ENCODE measurements at places on chromosomes 3 and 15. TPM values are rescaled to one million over a fixed set of nuclear protein-coding genes. Genes with fewer than 3 reads are reported as not detected.

GRCh38 chr15:37638691-37639090, 295.7 kb upstream of the TMCO5A start:
- no peak overlapping the region for H3K27ac ChIP-seq
- DNase-seq = no peak
- H3K4me1 ChIP-seq = no peaks in the 10 kb centered on the region
- H3K36me3 ChIP-seq = no peaks in the 10 kb centered on the region

DNA sequence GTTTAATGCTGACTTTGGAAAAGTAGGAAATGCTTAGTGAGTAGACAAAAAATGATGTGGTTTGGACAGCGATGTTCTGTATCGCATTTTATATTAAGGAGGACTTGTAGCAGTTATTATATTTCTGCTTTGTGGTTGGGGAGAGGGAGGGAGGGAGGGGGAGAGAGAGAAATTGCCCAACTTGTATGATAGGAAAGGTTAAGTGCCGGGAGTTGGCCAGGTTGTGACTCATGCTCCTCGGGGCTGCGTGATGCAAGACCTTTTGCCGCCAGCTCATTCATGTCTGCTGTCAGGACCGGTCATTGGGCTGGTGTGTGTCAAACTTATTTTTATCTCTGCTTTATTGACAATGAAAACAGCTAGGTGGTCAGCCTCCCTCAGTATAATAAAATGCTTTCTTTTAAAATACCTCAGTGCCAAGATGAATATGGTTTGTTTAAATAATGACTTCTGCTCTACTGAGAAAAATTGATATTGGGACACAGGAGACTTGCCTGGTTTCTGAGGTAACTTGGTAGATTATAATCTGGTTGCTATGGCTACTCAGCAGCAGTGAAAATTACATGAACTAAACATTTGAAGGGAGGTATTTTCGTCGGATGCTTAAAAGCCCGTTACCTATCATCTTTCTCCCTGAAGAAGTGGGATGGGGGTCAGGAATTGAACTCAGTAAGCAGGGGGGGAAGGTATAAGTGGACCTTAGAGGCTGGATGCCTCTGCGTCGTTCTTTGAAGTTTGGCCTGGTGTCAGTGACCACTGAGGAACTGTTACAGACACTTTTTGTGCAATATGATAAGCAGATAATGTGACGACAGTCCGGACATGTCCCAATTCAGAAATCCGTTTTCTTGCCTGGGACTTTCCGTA, 90.7 kb downstream of the FNDC3B start:
- H3K4me3 ChIP-seq = no peak overlapping the region
- H3K27me3 ChIP-seq = no peaks in the 10 kb centered on the region
- DNase-seq = no peak

The ISG20 gene
- 3.5 TPM for total RNA-seq

The ARNT2 gene
- total RNA-seq = 7.5 TPM

The ANKRD63 gene
- total RNA-seq = not detected
